ENCODE measurements at places on chromosomes 7 and 10.

- no peak for DNase-seq
These were observed 9.0 kb downstream of the ELMO1 start for GRCh38 chr7:37439653-37440026.

DNA sequence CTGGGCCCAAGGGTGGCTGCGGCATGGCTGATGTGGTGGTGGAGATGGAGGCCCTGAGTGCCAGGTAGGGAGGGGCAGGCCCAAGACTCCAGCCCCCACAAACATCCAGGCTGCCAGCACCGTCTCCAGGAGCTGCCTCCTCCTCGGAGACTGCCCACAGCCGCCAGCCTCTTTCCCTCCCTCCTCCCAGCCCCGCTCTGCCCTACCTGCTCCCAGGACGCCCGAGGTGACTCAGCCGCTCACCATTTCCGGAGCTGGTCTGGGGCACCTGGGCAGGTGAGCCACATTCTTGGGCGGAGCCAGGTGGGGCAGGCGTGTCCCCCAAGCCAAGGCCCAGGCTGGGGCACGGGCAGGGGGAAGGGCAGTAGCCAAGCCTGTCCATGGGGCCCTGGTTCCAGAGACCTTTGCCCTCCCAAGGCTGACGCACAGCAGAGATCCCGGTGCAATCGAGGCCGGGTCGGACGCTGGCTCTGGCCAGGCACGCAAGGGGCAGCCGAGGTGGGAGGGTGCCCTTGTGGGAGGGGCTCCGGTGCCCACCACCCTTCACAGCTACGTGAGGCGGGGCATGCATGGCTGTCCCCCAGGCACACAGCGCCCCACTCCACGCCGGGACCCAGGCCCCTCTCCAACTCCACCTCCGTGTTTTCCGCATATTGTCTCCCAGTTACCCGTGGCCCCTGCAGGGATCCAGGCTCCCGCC, 8.8 kb downstream of the ADAP1 start:
- no peak for DNase-seq

DNA sequence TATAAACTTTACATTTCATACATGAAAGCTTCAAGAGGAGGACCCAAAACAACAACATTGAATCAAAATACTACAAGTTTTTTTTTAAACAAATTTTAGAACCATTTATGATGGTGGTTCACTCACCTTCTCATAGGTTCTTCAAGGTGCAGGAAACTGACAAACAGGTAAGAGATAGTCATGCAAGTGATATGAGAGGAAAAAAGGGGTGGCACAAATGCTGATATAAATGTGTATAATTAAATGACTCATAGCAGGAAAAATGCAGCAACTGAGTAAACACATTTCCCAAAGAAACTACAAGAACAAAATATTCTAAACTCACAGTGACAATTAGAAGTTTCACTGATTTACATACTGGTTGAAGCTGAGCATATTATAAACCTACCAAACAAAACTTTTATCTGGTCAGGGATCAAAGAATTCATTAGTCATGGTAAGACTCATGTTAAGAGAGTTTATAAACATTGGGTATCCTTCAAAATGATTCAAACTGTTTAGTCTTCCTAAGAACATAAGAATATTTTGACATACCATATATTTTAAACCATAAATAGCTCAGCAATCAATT, 14.1 kb downstream of the ZWINT start:
- DNase-seq: no peak

GRCh38 chr10:128812000-128812399, 655.0 kb upstream of the MGMT start:
- DNase-seq: no peak

GRCh38 chr7:46494028-46494427, 573.0 kb upstream of the IGFBP3 start:
- no peak for DNase-seq
